Lower lobe of right lung (tissue), 2 donors: ENCODE measurements at places on chromosomes 7 and 10.

DNA sequence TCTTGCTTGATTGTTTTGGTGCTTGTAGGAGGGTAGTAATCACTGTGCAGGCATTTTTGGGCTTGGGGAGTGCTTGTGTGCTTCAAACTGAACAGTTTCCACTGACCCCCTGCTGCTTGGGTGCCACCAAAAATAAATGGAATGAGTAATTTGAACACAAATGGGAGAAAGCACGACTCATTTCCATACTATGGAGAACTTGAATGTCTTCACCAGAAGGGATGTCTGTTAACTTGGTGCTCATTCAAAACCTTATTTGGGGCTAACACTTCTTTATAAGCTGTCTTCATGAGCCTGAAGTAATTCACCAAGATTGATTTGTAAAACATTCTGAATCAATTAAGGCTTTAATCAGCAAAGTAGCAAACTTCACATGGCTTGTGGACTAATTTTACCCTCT, 560.3 kb downstream of the SDK1 start:
- DNase-seq, result no peak

DNA sequence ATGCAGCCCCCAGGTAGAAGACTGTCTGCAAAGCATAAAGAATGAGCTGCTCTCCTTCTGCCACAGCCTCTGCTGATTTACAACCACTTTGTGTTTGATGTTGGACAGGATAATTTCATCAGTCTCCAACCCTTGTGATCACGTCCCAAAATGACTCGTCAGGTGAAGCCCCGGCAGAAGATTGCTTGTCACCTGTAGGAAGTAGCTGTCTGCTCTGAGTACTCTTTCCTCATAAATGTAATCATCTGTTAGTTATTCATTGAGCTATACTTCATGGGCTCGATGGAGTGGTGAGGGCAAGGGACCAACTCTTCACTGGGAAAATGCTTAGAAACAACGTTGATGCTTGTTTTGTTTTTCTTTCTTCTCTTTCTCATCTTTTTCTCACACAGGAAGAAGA, 290.9 kb upstream of the SP8 start:
- no peak for DNase-seq

GRCh38 chr10:105973902-105974301, 1190.6 kb downstream of the SORCS1 start:
- DNase-seq, result no peak

- no peak for DNase-seq
Observed at GRCh38 chr10:51364674-51365073, 290.4 kb downstream of the PRKG1 start.

GRCh38 chr10:98577578-98577977, 130.8 kb upstream of the HPS1 start:
- no peak for DNase-seq

DNA sequence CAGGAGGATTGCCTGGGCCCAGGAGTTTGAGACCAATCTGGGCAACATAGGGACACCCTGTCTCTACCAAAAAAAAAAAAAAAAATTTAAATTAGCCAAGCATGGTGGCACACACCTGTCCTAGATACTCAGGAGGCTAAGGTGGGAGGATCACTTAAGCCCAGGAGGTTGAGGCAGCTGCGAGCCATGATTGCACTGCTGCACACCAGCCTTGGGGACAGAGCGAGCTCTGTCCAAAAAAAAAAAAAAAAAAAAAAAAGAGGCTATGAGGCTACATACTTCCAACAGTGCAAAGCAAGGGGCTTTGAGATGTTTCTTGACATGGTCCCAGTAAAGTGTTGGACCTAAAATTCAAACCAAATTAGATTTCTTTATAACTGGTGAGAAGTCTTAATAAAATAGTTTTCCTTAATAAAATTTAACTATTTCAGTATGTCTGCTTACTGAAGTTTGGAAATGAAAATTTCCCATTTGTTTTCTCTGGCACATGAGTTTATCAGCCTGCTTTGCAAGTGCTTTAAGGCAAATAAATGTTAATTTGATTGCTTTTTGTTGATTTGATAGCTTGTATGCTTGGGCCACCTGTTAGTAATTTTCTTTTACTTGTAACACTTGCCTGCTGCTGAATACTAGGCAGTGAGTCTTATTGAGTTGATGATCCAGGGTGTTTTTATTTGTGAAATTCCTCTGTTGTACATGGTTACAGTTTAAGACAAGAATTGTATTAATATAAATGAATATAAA, 16.1 kb downstream of the CALU start:
- DNase-seq, result no peak

- peak; percentile 89 for DNase-seq
Observed at GRCh38 chr7:27130540-27131389, at the start of gene HOXA4. Gene HOXA4, minus strand, starts transcription at chr7:27130757. Its CDS starts 24 bp downstream, at chr7:27130733.

GRCh38 chr7:158167373-158167772, 420.2 kb downstream of the PTPRN2 start:
- DNase-seq, result no peak

GRCh38 chr10:69068549-69068948, 19.4 kb upstream of the SRGN start:
- no peak for DNase-seq

DNA sequence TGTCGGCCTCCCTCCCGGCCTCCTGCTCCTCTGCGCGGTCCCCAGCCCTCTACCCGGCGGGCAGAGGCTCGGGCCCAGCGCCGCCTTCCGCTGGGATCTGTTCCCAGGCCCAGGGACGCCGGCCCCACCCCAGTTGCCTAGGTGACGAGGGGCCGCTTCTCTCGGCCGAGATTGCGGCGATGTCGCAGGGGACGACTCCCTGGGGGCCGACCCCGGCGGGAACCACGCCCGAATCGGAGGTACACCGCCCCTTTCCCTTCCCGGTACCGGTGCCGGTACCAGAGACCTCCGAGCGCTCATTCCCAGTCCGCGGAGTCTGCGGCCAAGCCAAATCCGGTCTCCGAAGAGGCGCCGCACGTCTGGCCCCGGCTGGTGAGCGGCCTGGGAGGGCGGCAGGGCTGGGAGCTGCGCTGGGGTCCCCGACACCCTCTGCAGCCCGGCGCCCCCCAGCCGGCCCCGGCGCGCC, at the start of gene CABCOCO1:
Gene CABCOCO1, plus strand, starts transcription at position 136 of the 466 bp plus-strand sequence. Its CDS starts 44 bp downstream, at position 180.
- DNase-seq, result peak; percentile 80

- DNase-seq, result peak; percentile 69
Observed at GRCh38 chr10:23065181-23065948, 30.0 kb upstream of the MSRB2 start.

- no peak for DNase-seq
Observed at GRCh38 chr10:66860376-66860945, 65.4 kb upstream of the LRRTM3 start.

- DNase-seq, result no peak
Observed at GRCh38 chr10:3118641-3119091, 51.3 kb downstream of the PFKP start.

DNA sequence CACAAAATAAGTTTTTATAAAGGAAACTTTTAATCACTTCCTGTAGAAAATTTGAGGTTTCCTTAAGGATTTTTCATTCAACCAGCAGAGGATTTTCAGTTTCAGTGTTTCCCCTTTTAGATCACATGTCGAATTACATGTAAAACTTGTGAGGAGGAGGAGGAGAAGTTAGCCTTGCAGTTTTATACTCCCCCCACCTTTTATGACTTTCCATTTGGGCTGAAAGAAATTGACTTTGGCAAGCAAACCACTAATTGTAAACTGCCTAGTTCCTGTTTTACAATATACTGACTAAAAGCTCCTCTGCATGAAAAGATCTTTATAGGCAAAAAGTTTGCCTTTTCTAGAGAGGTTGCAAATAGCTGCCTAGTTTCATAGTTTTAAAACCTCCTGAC, 3.0 kb downstream of the BAMBI start:
- no peak for DNase-seq

DNA sequence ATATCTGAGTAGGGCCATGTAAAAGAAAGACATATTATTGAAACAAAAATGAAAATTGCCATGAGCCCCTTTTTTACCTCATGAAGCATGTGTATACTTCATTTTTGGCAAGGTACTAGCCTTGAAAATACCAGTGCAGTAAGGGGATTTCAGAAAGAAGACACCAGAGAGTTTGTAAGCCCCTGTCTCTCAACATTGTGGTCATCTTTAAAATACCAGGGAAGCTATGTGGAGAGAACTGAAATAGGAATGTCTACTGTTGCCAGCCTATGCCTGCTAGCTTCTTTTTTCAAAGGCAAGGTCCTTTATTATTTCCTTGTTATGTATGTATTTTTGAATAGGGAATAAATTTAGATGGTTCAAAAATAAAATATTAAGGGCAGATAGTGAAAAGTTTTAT, 57.8 kb downstream of the CASD1 start:
- DNase-seq, result no peak

- DNase-seq, result no peak
Observed at GRCh38 chr10:63384001-63384400, 81.8 kb downstream of the JMJD1C start.

GRCh38 chr10:72334825-72335393, 19.8 kb downstream of the DNAJB12 start:
- DNase-seq, result peak; percentile 93

DNA sequence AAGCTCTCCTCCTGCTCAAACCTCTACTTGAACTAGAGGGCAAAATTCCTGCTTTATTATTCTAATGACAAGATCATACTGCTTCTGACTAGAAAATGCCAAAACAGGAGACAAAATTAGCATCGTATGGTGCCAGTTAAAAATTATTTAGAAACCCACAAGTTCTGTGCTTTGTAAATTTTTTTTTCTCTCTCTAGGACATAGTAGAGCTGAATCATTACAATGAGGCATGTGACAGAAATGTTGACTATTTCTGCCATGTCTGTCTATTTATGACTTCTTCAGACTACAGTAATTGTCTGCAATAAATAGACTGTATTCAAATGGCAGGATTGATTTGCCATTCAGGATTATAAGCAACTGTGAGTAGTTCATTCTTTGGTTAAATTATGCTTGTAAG, 335.8 kb downstream of the PRPF18 start:
- DNase-seq, result no peak

- DNase-seq, result peak; percentile 91
Observed at GRCh38 chr10:125060826-125061556, 99.4 kb downstream of the CTBP2 start.

DNA sequence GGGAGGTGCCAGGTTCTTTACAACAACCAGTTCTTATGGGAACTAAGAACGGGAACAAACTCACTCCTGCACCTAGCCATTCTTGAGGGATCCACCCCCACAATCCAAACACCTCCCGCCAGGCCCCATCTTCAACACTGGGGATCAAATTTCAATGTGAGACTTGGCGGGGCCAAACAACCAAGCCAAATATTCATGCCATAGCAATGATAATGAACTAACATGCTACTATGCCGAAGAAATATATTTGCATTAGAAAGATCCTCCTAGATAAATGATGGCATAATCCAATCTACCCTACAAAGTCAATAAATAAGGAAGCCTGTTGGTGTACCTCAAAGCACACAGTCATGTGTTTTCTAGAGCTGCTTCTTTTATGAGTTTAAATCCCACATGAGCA, 57.6 kb downstream of the CCDC71L start:
- no peak for DNase-seq

DNA sequence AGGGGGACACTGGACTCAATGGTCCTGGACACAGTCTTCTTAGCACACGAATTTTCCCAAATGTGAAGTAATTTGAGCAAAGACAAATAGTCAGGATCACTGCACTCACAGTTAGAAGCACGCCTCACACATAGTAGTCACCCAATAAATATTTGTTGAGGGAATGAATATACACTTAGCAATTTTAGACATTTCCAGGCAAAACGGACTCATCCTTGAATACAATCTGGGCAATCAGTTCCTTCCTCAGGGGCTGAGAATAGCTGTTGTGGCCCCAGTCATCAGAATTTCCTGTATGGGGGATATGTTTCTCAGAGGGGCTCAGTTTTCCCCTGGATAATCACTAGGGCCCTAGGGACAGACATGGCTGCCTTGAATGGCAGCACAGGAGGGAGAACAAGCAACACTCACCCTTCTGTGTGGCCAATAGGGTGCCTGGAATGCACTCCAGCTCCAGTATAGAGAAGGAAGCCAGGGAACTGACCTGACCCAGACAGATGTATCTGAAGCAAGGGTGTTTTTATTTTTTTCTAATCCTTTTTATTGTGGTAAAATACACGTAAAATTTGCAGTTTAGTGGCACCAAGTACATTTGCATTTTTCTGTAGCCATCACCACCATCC, 282.7 kb upstream of the ZNF32 start:
- no peak for DNase-seq

- peak; percentile 51 for DNase-seq
Observed at GRCh38 chr7:36473454-36474282, 84.0 kb downstream of the ANLN start.

DNA sequence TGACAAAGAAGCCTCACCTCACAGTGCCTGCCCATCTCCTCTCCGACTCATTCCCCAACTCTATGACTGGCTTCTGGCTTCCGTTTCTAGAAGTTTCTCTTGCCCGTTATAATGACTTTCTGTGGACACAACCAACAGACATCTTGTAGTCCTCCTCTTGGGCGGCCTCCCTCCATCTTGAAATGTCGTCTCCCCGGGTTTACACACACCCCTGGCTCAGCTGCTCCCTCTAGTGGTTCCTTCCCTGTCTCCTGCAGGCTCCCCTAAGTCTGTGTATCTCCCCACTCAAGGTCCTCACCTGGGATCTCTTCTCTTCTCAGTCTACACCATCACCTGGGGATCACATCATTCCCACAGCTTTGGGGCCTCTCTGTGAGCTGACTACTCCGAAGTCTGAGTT, 123.4 kb upstream of the NEBL start:
- no peak for DNase-seq
